ENCODE measurements at places on chromosomes 1 and 21.

DNA sequence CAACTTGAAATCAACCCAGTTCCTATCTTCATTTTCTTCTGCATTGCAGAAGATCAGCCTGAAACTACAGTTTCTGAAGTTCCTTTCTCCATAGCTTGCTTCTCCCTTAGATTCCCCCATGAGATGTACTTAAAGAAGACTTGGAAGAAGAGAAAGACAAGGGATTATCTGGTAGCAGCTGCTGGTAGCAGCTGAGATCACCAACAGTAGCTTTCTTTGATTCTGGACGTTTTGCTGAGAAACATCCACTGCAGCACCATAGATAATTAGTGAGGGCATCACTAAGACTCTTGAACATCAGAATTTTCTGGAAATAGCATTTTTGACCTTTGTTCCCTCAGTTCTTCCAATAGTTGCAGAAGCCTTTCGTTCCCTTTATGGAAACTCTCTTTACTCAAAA is 465 bp upstream of the CFHR3 start:
- DNase-seq: no peak

- DNase-seq: no peak
Observed at GRCh38 chr1:100178091-100178490, at the start of gene LRRC39. LRRC39 (minus strand) TSS chr1:100178256; CDS start chr1:100168516, 9,740 bp downstream.

GRCh38 chr1:99539131-99539530 is 106.8 kb upstream of the PALMD start:
- DNase-seq: no peak

DNA sequence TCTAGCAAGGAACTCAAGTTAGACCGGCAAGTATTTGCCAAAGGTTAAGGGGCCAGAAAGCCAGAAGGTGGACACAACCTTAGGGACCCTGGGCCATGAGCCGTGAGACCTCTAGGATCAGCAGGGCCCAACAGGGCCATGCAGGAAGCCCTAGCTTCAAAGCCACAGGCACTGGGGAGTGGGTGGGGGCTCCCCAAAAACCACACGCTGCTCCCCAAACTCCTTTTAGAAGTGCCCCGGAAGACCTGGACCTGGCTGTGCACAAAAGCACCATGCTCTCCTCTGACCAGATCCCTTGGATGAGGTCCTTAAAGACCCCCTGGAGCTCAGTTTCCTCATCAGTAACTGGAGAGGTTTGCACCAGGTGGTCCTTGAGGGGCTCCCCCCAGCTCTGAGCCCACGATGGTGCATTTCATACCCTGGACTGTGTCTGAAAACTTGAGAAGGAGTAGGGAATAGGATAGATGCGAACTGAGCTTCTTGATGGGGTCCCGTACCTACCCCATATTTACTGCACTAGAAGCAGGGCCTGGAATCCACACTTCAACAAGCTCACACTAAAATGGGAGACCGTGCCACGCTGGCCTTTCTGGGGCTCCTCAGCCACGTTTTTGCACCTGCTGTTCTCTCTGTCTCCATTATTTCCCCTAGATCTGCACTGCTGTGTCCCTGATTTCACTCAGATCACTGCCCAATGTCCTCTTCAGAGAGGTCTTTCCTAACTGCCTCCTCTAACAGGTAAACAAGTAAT is 40.6 kb upstream of the LBR start:
- DNase-seq: no peak

DNA sequence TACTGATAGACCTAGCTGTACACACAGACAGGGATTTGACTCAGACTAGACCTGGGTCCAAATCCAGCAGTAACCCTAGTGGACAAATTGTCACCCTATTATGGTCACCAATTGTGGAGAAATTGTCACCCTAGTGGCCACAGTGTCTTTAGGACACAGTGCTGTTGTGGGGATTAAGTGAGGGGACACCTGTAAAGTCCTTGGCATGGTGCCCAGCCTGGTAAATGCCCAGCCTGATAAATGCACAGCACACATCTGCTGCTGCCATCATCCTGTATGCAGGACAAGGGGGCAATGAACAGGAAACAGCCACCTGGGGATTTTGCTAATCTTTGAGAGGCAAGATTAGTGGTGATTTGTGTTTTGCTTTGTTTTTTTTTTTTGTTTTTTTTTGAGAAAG is 2.3 kb downstream of the TMEM61 start:
- no peak for DNase-seq

DNA sequence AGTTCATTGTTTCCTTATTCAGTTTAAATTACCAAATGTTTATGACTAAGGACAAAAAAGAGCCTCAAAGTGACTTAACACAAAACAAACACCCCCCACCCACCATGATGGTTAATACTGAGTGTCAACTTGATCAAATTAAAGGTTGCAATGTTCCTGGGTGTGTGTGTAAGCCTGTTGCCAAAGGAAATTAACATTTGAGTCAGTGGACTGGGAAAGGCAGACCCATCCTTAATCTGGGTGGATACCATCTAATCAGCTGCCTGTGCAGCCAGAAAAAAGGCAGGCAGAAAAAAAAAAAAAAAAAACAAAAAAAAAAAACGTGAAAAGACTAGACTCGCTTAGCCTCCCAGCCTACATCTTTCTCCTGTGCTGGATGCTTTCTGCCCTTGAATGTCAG is 543.4 kb downstream of the NEGR1 start:
- no peak for DNase-seq

Data from central memory CD8-positive, alpha-beta T cell (primary cell).